Stimulated activated CD4-positive, alpha-beta T cell treated with anti-CD3 and anti-CD28 coated beads, Interleukin-2, amount 100 ng/mL, for 24 hours (primary cell): ENCODE measurements at places on chromosomes 4 and X.

DNA sequence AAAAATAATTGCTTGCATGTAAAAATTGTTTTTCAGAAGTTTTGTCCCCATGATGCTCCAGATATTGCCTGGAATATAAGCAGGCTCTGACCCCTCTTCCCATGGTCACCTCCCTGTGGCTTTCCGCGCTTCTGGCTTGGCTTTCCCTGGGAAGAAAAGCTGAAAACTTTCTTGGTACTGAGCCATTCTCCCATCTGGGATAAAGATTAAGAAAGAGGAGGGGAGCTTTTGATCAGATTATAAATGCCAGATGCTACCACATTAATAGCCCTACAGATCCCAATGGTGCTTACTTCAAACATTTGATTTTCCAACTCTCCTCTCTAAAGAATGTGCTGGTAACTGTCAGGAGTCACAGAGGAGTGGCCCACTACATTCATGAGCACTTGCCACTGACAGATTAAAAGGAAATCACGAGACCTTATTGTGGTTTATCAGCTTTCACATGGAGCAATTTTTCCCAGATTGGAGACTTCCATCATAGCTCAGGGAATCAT is 54.4 kb upstream of the GAB1 start:
- DNase-seq, result no peak

- DNase-seq, result no peak
These were observed 611.2 kb downstream of the PPP4R3C start for GRCh38 chrX:26851981-26852380.

DNA sequence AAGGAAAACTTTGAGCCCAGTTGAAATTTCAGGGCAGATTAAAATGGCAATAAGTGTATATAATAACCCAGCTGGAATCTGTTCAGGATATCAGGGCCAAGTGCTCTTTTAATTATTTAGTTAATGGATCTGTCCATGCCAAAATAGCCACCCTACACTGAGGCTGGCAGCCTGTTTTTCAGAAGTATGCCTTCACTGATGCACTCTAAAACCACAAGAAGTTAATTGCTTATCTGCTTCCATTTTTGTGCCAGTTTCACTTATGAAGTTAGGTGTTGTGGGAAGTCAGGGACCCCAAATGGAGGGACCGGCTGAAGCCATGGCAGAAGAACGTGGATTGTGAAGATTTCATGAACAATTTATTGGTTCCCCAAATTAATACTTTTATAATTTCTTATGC is 960.3 kb downstream of the C4orf33 start:
- no peak for DNase-seq

GRCh38 chr4:23036921-23037495 is 344.3 kb downstream of the GBA3 start:
- no peak for DNase-seq

DNA sequence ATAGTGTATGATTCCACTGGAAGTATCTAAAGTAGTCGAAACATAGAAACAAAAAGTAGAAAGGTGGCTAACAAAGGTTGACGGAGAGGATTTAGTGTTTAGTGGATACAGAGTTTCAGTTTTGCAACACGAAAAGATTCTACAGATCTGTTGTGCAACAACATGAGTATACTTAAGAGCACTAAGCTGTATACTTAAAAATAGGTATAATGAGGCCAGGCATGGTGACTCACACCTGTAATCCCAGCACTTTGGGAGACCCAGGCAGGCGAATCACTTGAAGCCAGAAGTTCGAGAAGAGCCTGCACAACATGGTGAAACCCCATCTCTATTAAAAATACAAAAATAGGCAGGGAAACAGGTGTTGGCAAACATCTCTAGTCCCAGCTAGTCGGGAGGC is 7.9 kb upstream of the ATRX start:
- DNase-seq, result no peak

GRCh38 chr4:138609943-138610350 is 367.8 kb upstream of the SLC7A11 start:
- DNase-seq, result no peak

GRCh38 chrX:257681-258289 is 23.4 kb upstream of the PLCXD1 start:
- DNase-seq, result no peak

GRCh38 chr4:22430626-22431025 is 85.2 kb downstream of the ADGRA3 start:
- no peak for DNase-seq

DNA sequence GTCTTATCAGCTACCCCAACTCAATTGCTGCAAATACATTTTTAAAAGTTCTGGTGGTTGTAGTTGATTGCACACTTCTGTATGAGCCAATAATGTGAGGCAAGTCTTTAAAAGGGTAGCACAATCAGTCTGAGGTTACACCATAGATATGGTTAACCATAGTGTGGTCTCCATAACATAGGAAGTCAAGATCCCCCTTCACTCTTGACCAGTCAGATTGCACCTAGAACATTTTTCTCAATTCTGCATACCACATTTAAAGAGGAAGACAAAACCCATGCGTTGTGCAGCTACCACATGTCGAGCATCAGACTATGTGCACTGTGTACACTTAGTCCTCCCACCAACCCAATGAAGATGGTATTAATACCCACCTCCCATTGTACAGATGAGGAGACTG is 26.5 kb upstream of the CYBB start:
- DNase-seq, result no peak

DNA sequence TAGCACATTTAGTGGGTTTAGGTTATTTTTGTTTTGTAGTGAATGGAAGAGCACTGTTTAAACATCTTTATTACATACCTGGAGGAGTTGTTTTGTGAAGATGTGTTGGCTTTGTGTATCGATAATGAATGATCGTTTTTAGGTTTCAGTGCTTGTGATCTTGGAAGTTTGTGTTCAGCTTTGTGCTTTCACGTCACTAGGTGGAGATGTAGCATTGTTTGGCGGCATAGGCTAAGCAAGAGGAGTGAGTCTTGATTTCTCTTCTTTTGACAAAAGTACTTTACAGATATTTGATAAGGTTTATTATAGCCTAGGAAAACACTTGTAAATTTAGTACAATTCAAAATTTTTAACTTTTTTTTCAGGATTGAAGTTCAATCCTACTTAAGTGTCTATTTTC is 50.4 kb downstream of the PDK3 start:
- DNase-seq, result no peak

DNA sequence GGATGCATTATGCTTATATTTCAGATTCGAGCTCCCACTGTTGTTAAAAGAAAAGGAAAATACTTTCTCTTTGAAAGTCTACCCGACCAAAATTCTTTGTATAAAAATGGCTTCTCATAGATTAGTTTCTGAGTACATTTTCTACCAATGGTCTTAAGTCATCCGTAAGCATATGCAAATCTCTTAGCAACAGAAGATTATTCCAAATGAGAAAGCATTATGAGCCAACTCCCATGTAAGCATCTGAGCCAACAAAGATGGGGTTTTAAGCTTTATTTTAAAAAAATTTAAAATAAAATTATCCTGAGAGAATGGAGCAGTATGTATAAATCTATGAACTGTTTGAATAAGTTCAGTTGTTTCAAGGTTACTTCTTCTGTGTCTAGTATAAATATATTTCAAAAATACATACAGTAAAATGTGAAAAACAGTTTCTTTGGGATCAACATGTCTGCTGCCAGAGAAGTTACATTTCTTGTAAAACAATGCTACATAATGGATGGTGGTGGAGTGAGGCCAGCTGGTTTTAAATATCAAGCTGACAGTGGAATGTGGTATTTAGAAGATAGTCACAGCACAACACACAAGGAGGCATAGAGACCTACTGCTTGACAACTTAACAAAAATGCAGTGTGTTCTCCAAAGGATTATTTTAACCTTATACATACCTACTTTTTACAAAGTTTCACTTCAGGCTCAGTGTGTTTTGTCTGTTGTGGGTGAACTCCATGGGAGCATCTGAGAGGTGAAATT is 199.5 kb upstream of the DIPK2B start:
- no peak for DNase-seq

DNA sequence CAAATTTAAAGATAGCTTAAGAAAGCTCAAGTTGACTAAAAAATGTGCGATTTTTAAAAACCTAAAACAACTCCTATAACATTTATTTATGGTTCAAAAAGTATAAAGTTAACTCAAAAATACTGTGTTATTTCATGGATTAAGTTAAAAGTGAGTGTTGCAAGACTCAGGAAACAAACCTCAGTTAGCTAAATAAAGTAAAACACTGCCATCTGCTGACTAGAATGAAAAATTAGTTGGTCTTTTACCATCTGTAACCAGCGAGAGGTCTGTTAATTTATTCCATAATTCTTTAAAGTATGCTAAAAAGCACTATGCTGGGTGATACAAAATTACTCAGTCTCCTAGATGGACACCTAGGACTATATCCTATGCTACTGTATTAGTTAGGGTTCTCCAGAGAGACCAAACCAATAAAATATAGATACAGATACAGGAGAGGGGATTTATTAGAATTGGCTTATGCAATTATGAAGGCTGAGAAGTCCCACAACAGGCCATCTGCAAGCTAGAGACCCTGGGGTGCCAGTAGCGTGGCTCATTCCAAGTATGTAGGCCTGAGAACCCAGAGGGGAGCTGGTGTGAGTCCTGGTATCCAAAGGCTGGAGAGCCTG is 4.9 kb upstream of the WDFY3 start:
- no peak for DNase-seq

GRCh38 chrX:119067023-119067739 is 5.6 kb upstream of the CT47C1 start:
- DNase-seq, result peak; percentile 44

DNA sequence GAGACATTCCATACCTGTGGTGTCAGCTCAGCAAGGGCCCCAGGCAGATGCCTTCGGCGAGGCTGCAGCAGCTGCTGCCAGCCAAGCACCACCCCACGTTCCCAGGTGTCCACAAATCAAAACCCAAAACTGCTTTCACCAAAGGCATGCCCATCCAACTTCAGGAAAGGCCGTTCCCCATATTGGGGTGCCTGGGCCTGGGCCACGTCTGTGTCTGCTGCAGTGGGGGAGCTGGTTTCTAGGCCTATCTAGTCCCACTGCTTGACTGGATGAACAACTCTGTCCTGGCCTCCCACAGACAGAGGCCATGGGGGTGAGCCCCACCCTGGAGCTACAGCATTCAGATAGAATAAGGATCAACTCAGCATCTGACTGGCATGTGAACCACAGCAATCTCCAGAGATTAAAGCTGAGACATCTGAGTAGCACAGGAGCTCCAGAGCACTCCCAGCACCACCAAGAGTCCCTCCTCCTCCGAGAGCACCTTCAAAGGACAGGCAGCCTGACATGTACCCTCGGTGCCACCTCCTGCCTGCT is 37.0 kb downstream of the NAT8L start:
- DNase-seq, result no peak

DNA sequence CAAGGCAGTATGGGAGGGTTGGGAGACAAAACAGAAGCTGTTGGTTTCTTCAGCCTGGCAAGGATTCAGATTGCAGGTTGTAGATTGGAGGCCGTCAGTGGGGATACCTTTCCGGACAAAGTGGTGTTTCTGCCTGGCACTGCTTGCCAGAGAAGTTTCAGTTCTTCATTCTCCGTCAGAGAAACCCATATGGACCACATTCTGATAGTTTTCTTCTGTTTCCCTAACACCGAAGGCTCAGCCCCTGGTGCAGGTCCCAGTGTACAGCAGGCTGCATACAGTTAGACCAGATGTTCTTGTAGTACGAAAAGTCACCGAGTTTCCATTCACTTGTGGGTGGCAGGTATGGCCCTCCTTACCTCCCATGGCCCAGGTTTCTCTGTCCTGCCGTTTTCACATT is 107.3 kb downstream of the PTTG2 start:
- no peak for DNase-seq

DNA sequence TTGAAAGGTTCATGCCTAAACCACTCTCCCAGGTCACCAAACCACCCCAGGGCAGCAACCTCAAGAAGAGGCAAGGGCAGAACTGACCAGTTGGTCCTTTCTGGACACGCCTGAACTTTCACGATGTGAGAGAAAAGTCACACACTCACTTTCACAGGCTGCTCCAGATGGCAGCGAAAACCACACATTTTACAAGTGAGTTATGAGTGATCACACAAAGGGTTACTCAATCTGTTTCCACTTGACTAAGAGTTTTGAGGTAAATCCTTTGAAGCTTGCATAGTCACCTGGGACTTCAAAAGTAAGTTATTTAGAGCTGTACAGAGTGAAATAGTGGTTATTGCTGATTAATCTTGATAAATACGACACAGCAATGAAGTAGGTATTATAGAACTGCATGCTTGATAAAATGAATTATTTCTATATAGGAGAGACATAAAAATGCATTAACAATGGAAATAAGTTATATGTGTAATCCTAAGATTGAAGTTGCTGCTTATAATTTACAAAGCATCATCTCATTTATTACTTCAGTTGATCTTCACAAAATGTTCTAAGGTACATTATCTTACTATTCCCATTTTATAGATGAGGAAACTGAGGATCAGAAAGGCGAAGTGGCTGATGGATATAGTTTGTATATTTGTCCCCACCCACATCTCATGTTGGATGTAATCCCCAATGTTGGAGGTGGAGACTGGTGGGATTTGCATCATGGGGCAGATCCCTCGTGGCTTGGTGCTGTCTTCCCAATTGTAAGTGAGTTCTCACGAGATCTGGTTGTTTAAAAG is 103.0 kb upstream of the KLF3 start:
- peak; percentile 16 for DNase-seq

- DNase-seq, result no peak
These were observed 1.4 kb upstream of the L1CAM start for GRCh38 chrX:153887385-153887784.

DNA sequence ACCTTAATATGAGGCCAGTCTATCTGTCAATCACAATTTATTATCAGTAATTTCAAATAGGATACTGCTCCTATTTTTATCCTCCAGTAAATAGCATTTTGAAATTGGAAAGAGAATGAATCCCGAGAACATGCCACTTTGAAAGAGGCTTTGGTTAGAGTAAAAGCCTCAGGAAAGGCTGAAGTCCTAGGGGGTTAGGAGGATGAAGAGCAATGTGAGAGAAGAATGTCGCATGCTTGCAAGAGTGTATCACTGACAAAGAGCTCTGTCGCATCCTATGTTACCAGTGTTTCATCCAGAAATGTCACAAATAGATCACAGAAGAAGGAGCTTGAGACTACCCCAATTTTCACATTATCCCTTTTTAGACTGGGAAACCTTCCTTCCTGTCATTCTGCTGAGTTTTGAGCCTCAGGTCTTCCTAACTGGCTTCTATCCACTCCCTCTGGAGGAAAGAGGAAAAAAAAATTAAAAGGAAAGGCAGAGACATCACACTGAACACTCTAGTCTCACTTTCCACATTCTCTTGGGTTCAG is 39.8 kb downstream of the GPM6A start:
- no peak for DNase-seq

DNA sequence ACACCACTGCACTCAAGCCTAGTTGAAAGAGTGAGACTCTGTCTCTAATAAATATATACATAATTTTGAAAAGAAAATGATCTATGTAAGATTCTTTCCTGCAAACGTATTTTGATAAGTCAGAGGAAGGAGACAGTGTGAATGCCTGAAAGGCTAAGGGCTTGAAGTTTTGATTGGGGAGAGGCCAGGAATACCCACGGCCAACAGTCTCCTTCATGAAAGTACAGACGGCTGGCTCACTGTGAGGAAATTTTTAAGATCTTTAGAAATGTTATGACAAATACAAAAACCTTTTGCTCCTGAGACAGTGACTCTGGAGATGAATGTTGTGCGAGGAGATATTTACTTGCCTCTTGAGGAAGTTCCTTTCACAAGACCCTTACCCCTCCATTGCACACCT is 111.4 kb upstream of the KLHL13 start:
- no peak for DNase-seq
